ENCODE measurements at places on chromosomes 1 and 21.

GRCh38 chr1:11807133-11807532, 1.1 kb downstream of the CLCN6 start:
- no peak for DNase-seq

DNA sequence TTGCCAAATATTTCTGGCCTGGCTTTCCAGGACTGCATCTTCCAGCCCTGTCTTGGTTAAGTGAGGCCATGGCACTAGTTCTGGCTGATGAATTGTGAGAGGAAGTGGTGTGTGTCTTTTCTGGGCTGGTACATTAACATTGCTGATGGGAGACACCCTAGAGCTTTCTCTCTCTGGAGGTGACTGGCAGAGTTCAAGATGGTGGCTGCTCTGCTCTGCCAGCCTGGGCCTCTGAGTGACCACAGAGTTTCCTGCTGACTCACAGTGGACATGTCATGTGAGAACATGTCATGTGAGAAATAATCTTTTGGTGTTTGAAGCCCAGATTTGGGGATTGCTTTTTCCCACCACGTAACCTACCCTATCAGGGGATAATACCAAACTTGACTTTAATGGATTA, 218.0 kb upstream of the KIAA0040 start:
- DNase-seq, result no peak

DNA sequence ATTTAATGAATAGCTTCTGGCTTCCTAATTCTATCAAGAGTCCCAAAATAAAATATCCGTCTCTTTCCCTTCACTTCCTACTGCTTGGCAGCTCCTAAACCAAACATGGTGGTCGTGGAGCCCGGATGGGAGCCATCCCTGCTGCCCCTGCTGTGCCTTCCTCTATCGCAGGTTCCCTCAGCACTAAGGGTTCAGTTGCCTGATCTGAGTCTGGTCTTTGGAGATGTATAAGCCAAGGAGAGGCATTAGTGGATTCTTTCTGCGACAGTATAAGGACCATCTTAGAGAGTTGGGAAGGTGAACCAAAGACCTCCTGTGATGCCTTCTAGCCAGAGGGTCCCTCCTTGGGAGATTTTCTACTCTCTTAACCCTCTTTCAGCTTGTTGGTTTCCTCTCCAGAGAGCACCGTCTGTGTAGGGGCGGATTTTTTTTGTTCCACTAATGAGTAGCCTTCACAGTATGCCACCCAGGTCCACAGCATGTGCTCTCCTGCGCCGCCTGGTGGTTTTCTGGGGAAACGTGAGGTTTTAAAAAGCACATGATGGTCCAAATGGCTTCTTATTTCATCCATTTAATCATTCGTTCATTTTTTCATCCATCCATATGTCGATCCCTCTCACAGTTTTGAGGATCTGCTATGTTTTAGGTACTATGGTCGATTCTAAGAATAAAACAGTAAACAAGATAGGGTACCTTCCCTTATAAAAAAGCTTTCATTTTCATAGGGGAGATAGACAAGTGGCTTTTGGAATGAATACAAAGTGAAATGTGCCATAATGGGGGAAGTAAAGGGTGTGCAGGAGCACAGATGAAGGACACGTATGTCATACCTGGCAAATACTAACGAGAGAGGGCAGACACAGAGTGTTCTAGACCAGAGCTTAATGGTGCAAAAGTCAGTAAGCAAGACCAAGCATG, 71.0 kb downstream of the NFASC start:
- DNase-seq, result peak; percentile 91

DNA sequence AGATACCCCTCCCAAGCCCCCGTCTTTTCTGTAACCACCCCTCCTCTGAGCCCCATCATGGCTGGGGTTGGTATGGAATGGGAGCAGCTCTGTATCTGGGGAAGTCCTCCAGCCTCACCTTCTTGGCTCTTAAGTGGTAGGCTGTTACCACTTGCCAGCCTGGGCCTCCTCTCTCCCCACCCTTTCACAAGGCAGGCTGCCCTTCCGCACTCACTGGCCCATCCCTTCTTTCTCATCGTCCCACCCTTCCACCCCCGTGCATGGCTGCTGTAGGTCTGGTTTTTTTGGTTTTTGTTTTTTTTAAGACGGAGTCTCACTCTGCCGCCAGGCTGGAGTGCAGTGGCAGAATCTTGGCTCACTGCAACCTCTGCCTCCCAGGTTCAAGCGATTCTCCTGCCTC, 5.2 kb downstream of the CYB561D1 start:
- DNase-seq, result no peak

GRCh38 chr1:44810101-44810761, 1.9 kb downstream of the BTBD19 start:
- no peak for DNase-seq

DNA sequence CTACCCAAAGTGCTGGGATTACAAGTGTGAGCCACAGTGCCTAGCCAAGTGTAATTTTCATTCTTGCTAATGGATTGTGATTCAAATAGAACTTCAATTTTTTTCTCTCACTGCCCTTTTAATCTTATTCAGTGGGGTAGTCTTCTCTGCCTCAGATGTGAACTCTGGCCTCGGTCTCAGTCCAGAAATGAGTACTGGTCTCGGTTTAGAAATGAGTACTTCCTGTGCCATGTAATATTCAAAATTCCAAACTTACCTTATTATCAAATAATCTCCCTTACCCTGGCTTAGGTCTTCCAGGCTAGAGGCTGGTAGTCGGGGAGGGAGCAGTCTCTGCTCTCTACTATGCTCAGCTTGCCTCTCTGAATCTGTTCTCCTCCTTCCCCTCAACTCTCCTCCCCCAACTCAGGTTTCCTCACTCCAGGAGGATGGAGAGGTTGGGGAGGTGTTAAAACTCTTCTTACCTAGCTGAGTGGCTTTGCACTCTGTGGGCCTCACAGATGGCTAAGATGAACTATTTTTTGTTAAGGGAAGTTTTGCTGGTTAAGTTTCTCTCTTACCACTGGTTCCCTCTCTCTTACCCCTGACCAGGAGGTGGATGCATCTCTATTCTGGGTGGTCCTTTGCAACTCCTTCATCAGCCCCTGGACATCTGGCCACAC, 4.8 kb upstream of the SLAMF9 start:
- DNase-seq, result no peak

DNA sequence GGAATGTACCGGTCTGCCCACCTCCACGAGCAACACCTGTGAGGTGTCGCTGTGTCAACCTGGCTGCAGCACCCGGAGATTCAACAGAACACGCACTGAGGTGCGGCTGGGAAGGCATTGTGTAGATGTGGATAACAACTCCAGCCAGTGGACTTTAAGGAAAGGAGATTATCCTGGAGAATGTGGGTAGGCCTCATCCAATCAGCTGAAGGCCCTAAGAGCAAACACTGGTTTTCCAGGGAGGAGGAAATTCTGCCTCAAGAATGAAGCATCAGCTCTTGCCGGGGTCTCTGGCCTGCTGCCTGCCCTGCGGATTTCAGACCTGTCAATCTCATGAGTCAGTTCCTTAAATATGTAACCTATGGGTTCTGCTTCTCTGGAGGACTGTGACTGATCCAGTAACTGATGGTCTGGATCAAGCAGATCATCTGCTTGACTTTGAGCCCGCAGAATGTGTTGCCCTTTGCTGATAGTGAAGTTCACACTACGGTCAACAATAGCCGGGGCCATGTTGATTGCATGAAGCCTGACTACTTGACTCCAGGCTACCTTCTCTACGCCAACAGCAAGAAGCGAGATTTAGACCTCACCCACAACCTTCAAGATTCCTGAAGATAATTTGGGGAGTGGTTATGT, 15.9 kb upstream of the PRDM15 start:
- DNase-seq, result no peak
